NCI-H748 treated with DMSO at 0.1 percent for 48 hours (cell line): ENCODE measurements at places on chromosomes 11 and 22.

DNA sequence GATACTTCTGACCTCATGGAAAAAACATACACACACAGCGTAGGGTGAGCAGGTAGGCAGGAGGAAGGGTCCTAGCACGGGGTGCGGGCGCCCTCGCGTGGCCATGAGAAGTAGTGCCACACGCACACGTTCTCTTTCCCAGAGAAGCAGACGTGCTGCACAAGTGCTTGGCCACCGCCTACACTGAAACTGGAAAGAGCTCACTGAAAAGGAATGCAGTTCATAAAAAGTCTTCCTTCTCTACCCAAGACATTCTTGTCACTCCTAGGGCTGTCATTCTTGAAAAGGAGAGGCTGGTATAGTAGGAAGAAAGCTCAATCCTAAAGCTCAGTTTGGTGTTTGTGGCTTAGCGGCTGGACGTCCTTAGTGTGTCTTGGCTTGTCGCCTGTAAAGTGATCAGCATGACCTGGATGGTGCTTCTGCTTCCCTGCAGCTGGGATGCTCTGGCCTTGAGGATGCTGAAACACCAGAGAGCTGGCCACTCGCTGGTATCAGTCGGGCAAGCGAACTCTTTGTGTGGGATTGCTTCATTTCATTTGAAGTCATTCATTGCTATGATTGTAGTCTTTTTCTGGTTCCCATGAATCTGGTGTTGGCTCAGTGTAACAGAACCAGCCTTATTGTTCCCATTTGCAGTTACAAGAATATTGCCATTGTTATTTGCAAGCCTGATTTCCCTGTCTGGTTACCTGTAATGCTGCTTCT lies 303.8 kb downstream of the NTM start:
- peak; percentile 44 for DNase-seq

DNA sequence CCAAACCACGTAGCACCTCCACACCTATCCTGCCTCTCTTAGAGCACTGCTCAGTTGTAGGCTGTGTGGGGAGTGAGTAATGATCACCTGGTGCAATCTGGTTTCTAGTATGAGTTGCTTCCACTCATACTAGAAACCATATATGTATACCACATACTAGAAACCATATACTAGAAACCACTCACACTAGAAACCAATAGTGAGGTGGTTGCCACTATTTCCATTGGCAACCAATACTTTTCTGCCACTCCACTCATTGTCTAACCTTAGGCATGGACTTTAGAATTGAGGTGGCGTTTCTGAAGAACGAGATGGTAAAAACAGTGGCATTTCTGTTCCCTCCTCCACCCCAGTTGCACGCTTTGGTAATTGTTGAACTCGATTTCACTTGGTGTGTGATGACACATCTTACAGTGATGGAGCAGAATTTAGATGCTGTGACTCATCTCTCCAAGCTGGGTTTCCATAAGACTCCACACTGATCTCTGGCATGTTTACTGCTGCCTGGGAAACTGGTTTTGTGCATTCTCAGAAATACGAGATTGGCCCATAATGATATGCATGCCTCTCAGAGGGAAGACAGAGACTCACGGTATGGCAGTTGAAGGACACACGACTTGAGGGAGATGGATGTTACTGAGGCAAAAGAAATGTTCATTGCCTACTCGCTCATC lies 82.9 kb downstream of the KIRREL3 start:
- DNase-seq: no peak

DNA sequence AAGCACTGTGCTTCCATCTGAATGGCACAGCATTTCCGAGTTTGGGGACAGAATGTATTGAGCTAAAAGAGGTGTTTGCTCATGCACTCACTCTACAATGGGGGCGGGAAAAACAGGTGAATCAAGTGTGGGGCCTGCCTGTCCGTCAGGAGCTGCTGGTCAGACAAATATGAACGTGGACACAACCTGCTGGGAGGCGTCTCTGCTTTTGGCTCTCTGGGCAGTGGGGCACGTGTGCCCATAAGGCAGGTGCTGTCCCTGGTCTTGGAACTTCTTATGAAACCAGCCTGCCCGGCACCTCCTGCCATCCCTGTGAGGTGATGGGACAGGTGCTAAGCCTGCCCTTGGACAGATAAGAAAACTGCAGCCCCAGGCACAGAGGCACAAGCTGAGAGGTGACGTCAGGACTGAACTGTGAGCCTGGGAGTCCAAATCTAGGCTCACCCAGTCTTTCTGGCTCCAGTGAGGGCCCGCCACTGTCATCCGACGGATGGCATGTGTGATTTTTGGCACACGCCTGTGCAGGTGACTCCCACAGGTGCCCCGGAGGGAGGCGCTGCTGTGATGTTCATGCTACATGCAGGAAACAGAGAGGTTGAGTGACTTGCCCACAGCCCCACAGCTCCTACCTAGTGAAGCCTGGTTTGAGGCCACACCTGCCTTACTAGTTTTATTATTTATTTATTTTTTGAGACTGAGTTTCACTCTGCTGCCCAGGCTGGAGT lies 51.6 kb downstream of the SMIM38 start:
- no peak for DNase-seq

DNA sequence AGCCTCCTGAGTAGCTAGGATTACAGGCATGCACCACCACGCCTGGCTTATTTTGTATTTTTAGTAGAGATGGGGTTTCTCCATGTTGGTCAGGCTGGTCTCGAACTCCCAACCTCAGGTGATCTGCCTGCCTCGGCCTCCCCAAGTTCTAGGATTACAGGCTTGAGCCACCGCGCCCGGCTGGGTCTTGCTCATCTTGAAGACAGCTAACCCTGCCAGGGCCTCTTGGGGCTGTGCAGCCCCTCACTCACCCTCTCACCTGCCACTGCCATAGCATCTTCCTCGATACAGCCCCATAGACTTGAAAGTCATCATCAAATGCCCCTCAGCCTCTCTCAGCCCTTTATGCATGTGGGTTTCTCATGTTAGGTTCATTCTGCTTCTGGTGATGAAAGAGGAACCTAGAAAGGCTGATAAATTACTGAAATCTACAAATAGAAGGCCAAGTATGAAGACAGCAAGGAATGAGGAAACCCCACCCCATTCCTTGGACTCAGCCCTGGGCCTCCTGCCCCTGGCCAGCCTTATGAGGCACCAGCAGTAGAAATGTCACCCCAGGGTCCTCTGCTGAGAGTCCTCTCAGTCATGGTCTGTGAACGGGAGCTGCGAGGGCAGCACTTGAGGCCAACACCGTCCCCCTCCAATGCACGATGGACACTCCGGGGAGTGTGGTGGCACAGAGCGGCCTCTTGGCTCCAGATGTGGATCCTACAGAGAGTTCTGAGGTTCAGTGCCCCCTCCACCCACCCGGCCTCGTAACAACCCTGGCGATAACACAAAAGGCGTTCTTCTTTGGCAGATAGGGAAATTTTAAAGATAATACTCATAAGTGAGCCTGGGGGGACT lies 24.8 kb downstream of the SCGB1A1 start:
- DNase-seq: no peak

- DNase-seq: no peak
These were observed 115.9 kb upstream of the GRK3 start for GRCh38 chr22:25448435-25449051.

DNA sequence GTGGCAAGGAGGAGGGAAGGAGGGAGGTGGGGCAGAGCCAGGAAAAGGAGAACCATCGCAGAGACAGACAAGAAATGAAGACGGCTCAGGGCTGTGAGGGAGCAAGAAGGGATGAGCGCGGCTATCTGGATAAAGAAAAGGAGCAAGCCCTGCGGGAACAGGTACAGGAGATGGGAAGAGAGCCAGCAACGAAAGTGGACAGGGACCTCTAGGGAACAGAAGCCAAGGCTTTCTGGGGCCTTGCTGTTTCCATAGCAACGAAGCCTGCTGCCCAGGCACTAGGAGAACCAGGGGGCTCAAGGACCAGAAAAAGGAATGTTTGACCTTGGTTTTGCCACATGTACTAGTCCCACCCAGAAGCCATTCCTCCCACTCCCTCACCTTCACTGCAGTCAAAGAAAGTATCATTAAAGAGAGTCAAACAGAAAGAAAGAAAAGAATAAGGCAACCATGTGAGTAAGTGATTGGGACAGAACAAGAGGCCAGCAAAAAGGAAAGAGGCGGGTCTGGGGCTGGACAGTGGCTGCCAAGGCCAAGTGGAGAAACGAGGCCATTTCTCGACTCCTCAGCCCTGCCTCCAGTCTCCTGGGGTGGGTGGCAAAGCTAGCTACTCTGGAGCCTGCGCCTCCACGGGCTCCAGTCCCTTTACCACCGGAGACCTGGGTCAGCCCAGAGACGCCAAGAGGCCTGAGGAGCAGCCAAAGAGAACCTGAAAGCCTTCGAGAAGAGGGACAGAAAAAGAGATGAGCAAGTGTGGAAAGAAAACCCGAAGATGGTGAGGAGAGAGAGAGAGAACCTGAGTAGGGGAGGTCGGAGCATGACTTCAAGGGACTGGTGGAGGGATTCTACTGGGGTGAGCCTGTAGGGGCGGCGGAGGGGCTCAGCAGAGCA lies 35.1 kb downstream of the NRXN2 start:
- DNase-seq: no peak
